GOT3 (cell line): ENCODE measurements at places on chromosomes 13 and 19.

DNA sequence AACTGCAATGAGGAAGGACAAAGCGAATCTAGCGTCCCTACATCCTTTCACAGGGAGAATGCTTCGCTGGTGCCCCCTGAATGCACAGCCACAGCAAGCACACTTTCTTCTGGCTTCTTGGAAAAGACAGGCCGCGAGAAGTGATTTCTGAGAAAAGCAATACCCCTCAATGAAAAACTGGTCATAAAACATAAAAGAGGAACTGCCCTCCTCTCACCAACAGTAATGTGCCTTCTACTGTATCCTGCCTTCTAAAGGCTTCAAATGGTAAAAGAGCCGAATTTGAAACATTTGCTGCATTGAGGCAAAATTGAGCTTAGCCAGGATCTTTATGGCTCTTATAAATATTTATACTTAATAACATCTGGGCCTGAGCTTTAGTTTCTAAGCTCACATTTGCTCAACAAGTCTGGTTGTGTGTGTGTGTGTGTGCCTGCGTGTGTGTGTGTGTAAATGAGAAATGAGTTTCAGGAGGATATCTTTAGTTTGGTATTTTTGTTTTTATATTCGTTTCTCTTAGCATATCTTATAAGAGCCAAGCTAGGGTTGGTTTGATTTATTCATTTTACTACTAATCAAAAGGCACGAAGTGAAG is 246.1 kb upstream of the MAB21L1 start:
- DNase-seq, result no peak

- DNase-seq, result no peak
Measured at GRCh38 chr13:20608438-20609020, 41.6 kb downstream of the IFT88 start.

- DNase-seq, result no peak
Measured at GRCh38 chr13:65260946-65261891, 1968.9 kb downstream of the PCDH9 start.

GRCh38 chr19:900302-901111 is 7.2 kb downstream of the RNU6-9 start:
- no peak for DNase-seq

GRCh38 chr19:48938256-48938655 is 4.8 kb downstream of the DHDH start:
- no peak for DNase-seq

DNA sequence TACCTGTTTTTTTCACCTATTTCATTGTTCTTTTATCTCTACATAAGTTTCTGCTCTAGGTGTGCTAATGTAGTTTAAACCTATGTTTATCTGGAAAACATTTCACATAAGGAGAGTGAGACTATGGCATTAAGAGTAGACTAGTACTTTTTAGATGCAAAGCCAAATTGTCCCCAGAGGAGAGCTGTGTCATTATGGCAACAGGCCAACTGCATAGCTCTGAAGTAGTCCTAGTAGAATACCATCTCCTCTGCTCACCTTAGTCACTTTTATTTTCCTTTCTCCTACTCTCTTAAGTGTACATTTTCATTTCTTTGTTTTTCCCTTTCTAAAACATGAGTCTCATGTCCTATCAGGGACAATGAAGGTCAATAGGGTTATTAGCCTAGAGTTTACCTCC is 123.1 kb downstream of the ITGBL1 start:
- no peak for DNase-seq

GRCh38 chr13:43006893-43007631 is 15.0 kb upstream of the EPSTI1 start:
- DNase-seq, result no peak

- DNase-seq, result no peak
Measured at GRCh38 chr13:37226971-37227370, 121.5 kb upstream of the CSNK1A1L start.

- DNase-seq, result no peak
Measured at GRCh38 chr13:64007339-64007738, 2591.7 kb upstream of the PCDH20 start.

GRCh38 chr13:80712026-80712425 is 371.1 kb upstream of the SPRY2 start:
- DNase-seq, result no peak

DNA sequence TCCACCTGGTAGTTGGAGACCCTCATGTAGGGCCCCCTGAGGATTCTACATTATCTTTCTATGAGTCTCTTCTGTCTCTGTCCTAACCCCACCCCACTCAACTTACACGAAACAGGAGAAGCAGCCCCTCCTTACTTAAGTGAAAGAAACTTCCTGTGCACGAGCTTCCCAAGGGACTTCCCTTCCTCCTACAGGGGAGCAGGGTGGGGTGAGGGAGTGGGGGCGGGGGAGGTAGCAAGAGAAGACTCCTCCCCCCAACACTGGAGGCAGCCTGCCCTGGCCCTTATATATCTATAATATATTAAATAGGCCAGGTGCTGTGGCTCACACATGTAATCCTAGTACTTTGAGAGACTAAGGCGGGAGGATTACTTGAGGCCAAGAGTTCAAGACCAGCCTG is 5.5 kb upstream of the PDE4C start:
- no peak for DNase-seq

GRCh38 chr19:991174-991931 is 7.2 kb downstream of the WDR18 start:
- no peak for DNase-seq

GRCh38 chr13:96036515-96036914 is 16.7 kb downstream of the UGGT2 start:
- DNase-seq, result no peak

- no peak for DNase-seq
Measured at GRCh38 chr19:43310221-43310620, 40.9 kb upstream of the PSG9 start.

- no peak for DNase-seq
Measured at GRCh38 chr13:75153386-75153785, 328.6 kb downstream of the TBC1D4 start.

- no peak for DNase-seq
Measured at GRCh38 chr19:14116918-14117578, 514 bp downstream of the PRKACA start.

GRCh38 chr13:66994097-66994496 is 236.0 kb downstream of the PCDH9 start:
- DNase-seq, result no peak

DNA sequence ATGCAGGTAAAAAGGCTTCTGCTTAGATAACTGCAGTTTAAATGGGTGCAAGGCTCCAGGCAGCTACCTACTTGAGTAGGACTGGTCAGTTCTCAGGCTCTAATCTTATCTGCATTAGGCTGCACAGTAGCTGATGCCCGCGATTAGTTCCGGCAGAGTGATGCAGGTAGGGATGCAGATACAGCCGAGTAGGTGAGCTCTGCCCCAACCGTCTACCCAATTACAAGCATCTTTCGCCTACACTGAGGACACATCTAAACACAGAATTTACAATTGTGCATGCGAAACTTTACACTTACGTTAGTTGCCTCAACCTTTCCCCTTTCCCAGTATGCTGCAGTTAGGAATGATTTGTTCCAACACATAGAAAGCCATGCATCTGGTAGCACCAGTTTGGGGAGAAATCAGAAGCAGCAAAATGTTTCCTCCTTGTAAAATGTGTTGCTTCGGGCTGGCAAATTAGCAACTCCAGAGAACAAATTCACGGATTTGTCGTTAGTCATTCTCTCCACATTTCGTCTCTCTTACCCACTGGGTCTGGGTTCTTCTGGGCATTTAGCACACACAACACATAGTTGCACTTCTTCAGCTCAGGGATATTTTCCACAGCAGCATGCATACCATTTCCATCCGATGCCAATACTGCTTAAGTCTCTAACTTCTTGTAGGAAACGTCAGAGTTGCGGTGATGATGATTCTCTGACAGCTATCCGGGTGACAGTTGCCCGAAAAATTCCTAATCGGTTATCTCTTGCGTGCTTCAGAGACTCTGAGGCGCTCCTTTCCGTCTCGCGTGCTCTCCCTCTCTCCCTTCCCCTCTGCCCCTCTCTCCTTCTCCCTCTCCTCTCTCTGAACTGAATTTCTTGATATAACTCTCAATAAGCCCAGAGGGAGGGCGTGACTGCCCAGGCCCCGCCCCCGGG is at the start of gene PCDH9:
Gene PCDH9, minus strand, starts transcription at position 856 of the 923 bp plus-strand sequence. CDS start 1,896 bp downstream, outside the sequence.
- DNase-seq, result no peak

DNA sequence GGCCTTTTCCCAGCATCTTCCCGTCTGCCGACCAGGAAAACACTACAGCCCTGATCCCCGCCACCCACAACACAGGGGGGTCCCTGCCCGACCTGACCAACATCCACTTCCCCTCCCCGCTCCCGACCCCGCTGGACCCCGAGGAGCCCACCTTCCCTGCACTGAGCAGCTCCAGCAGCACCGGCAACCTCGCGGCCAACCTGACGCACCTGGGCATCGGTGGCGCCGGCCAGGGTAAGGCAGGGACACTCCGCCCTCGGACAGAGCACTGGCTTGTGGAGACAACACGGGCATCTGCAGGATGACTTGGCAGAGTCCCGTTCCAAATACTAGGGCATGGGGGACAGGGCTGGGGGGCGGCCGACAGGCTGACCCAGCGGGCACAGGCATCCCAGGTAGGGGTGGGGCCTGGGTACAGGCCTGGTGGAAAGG is 31.1 kb downstream of the COMP start:
- no peak for DNase-seq

GRCh38 chr13:76634431-76635191 is 251.6 kb downstream of the KCTD12 start:
- no peak for DNase-seq

- DNase-seq, result no peak
Measured at GRCh38 chr13:94997126-94997525, 284.8 kb upstream of the SOX21 start.

DNA sequence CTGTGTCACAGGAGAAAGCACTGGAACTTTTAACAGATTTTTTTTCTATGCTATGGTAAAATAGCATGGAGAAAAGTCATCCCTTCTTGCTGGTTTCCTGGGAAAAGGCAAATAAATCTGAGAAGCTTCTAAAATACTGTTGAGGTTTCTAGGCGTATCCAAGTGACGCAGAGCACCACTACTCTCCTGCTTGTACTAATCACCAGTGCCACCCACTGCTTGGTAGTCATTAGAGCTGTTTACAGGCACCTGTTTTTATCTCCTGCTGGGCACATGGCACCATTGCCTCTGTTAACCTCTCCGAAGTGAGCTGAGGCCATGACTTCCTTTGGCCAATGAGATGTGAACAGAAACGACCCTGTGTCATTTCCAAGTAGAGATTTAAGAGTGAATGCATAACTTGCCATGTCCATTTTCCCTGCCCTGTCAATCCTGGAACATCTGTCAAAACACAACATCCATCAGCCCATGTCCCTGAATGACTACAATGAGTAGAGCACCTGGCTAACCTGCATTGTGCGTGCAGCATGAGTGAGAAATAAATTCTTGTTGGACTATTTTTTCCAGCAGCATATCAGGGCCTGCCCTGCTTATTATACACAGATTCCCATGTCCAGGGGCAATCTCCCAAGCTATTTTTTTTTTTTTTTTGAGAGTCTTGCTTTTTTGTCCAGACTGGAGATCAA is 17.3 kb upstream of the OXGR1 start:
- no peak for DNase-seq

- no peak for DNase-seq
Measured at GRCh38 chr13:25733696-25734435, 317.9 kb downstream of the SHISA2 start.

GRCh38 chr13:74084375-74084935 is 49.7 kb downstream of the KLF12 start:
- DNase-seq, result no peak

- DNase-seq, result no peak
Measured at GRCh38 chr13:106295971-106296370, 239.5 kb downstream of the EFNB2 start.

- no peak for DNase-seq
Measured at GRCh38 chr19:24141612-24142011, 54.6 kb downstream of the ZNF254 start.

DNA sequence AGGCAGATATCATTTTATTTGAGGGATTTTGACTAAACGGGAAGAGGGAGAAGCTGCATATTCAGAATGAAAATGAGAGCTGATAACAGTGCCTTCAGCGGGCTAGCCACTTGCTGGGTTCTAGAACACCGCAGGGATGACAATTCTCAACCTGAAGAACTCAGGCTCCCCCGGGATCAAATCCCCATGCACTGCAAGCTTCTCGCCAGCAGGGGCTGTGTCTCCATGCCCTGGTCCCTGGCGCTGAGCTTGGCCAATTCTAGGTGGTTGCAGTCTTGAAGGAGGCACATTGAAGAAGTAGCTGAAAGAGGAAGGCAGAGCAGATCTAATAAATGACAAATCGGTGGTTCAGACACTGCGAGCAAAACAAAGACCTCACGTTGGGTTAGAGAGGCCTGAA is 128.7 kb downstream of the UQCRFS1 start:
- no peak for DNase-seq

DNA sequence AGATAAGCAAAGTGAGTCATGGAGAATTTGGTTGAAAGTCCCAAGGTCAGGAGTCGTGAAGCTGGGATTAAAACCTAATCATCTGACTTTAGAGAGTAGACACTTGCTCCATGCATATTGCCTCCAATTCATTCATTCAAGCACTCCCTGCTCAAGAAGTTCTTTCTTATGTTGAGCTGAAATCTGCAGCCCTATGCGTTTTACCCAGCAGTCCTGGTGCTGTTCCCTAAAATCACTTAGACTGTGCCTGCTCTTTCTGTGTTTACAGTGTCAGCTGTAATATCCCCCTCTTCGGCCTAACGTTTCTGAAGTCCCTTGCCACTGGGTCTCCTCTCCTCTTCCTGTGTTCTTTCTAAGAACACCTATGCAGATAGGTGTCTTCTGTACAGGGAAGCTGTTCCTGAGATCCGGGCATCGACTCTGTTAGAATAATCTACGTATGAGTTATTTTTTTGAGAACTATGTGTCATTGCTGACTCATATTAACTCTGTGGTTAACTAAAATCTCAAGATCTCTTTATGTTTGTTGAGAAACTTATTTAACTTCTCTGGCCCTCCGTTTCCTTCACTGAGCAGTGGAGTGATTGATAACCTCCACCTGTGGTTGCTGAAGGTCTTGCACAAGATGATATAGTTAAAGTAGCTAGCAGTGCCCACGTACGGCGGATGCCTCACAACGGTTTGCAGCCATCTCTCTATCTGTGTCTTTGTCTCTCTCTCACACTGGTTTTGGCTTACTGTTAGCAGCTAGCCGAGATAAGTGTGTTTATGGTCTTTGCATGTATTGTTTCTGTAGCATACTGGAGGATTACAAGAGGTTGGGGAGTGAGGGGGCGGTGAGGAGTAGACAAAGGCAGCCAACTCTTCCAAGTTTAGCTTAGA is 4.7 kb downstream of the ALOX5AP start:
- no peak for DNase-seq
